Stimulated activated CD8-positive, alpha-beta memory T cell treated with anti-CD3 and anti-CD28 coated beads, Interleukin-15, amount 100 ng/mL, for 24 hours (primary cell): ENCODE measurements at places on chromosomes 13 and 19.

- DNase-seq = no peak
Observed at GRCh38 chr13:79128158-79128557, 277.9 kb downstream of the RBM26 start.

- no peak for DNase-seq
Observed at GRCh38 chr13:21625366-21625765, 21.4 kb upstream of the MICU2 start.

- DNase-seq = no peak
Observed at GRCh38 chr19:18634612-18635297, 2.1 kb upstream of the KLHL26 start.

- no peak for DNase-seq
Observed at GRCh38 chr13:20428666-20429644, 96.7 kb downstream of the CRYL1 start.

- peak; percentile 45 for DNase-seq
Observed at GRCh38 chr19:41934849-41935374, 6.7 kb upstream of the ERFL start.

DNA sequence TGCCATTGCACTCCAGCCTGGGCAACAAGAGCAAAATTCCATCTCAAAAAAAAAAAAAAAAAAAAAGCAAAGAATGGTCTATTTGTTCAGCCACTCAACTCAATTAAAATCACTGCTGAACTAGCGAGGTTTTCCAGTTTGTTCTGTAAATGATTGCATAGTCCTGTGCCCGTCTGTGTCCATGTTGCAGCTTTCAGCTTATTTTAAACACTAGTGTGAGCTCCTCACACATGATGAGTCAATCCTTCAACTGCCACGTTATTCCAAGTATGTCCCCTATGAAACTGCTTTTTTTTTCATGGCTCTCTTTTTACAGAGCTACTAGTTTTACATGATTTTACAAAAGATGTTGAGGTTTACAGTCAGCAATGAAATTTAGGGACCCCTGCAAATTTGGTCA, 12.2 kb downstream of the SUGP2 start:
- DNase-seq = no peak

DNA sequence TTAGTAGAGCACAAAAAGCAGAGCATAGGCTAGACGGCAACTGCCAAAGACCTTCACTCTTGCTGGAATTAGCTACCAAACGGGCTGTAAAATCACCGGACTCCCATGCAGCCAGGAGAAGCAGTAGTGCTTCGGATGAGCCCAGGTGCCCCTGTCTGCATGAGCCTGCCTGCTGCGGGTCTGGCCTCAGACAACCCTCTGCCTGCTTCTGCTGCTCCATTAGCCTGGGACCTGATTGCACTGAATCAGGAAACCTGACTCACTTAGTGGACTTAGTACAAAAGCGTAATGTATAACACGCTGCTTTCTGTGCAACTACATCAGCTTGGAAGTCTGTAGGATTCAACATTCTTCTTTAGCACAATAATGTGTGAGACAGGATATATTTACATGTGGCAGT, 170.0 kb downstream of the LMO7 start:
- no peak for DNase-seq

DNA sequence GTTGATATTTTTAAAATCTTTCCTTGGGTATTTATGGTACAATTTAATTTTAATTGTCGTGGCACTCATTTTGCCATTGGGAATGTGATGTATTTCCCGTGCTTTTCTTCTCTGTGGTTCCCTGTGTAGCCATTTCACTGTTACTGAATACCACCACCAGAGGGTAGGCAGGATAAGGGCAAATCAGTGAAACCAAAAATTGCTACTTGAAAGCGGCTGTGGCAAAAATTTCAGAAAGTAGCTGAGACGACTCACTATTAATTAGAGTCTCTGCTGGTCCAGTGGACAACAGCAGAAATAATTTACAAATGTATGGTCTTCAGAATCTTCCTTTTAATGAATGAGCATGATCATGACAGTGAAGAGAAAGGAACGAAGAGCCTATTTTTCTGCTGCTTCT, 34.4 kb upstream of the MIR17HG start:
- DNase-seq = no peak

DNA sequence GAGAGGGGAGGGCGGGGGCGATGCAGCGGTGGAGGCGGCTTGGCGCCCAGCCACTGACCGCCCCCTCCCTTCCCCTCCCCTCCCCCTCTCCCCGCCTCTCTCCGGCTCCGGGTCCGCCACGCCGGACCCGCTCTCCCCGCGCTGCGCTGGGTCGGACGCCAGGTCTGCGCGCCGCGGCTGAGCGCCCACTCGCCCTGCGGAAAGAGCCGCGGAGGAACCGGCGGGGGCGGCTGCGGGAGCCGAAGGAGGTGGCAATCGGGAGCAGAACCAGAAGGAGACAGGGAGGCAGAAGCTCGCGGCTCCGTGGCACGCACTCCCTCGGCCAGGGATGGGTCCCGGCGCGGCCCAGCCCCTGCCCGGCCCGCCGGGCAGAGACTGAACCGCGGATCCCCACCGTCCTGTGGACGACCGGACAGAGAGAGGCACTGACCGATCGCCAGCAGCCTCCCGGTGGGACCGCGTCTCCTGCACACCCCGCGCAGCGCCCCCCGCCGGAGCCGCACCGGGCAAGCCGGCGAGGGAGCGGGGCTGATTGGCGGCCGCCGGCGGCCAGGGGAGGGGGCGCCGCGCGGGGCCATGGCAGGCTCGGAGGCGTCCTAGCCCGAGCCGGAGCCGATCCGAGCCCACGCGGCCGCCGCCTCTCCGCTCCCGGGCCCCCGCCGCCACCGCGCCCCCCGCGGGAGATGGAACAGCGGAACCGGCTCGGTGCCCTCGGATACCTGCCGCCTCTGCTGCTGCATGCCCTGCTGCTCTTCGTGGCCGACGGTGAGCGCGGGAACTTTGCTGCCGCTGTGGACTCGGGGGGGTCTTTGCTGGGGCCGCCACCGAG, at the start of gene VSTM2B:
VSTM2B (plus strand) TSS at position 94 of the 829 bp plus-strand sequence; CDS start at position 684, 590 bp downstream.
- DNase-seq = no peak

DNA sequence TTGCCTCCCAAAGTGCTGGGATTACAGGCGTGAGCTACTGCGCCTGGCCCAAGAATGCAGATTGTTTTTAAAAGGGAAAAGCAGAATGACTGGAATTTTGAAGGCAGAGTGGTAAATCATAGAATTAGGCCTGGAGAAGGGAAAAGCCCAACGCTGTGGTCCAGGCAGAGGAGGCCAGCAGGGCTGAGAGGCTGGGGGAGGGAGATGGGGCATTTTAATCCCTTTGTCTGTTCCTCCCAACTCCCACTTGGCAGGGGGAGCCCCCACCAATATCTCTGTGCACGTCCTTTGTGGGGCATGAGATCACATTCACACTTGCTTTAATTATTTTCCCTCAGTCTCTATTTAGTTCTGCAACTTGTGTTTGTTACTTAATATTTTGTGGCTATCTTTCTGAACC, 54.4 kb upstream of the RANBP3 start:
- no peak for DNase-seq

DNA sequence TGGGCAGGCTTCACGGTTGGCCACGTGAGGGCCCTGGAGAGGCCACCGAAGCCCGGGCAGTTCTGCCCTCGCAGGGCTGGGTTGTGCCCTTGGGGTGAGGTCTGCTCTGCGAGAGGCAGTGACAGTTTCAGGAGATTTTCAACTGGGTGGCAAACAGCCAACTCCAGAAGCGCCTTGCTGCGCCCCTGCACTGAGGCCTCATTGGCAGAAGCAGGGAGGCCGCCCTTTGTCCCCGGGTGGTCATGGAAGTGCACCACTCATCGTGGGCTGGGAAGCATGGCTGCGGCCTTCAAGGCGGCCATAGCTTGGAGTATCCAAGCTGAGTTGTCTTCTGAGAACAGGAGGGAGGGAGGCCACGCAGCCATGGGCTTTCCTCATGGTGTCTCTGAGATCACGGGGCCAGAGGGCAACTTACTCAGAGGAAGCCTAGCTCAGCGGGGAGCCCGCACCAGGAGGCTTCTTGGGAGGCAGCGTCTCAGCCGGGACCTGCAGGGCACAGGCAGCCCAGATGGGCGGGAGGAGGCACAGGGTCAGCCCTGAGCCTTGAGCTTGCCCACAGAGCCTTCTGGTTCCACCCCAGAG, 14.8 kb downstream of the PLEKHJ1 start:
- DNase-seq = no peak

DNA sequence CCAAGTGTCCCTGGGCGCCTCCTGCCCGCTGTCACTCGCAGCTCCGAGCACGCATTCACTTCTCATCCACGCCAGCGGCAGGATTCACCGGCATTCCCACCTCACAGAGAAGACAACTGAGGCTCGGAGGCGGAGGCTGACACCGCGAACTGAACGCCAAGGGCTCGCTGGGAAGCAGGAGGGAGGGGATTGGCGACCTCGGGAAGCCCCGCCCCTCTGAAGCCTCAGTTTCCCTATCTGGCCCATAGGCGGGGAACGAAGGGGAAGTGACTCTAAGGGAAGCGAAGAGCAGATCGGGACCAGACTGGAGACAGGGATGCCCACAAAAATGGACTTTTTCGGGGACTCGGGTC, 256 bp downstream of the MICOS13 start:
- DNase-seq = no peak

DNA sequence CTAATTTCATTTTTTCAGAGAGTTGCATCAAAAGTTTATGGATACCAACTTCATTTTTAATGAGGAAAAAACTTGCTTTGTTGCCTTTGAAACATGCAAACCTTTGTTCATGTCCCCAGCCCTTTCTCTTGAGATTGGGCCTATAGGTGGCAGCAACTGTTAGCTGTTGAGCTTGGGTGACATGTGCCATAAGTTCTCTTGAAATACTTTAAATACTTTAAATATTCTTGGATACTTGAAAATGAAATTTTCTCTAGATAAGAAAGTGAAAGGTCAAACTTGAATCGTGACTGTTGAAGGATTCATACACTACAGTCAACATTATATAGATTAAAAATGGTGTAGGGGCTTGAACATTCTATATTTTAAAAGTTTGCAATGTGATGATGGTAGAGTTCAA, 294.9 kb downstream of the NDFIP2 start:
- no peak for DNase-seq

DNA sequence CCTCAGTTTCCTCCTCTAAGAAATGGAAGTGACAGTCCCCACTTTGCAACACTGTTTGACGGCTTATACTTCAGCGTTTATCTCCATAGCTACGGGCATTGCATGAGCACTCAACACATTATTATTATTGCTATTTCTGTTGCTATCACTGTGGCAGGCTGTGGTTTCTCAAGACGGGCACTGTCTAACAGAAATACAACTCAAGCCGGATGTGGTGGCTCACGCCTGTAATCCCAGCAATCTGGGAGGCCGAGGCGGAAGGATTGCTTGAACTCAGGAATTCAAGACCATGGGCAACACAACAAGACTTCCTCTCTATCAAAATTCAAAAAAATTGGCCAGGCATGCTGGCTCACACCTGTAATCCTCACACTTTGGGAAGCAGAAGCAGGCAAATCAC, 4.9 kb upstream of the ZSWIM4 start:
- DNase-seq = no peak

DNA sequence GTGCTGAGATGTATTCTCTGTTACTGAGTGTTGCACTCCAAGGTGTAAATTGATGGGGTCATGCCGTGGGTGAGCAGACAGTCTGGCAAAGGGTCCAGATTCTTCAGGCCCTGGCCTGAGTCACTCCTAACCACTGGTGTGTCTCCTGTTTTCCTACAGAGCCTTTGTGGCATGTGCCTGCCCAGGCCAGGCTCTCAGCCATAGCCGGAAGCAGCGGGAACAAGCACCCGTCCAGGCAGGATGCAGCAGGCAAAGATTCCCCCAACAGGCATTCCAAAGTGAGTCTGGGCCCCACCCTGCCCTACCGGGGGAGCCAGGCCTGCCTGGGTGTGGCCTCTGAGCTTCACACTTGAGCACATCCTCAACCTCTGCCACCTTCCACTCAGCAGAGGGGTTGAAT, 61.9 kb downstream of the DPF1 start:
- no peak for DNase-seq

- no peak for DNase-seq
Observed at GRCh38 chr19:57708641-57709361, at the start of gene ZNF154. Gene ZNF154, minus strand, starts transcription at chr19:57709204. Its CDS starts 233 bp downstream, at chr19:57708971.

GRCh38 chr19:42048992-42049391, 21.0 kb downstream of the GRIK5 start:
- DNase-seq = no peak

DNA sequence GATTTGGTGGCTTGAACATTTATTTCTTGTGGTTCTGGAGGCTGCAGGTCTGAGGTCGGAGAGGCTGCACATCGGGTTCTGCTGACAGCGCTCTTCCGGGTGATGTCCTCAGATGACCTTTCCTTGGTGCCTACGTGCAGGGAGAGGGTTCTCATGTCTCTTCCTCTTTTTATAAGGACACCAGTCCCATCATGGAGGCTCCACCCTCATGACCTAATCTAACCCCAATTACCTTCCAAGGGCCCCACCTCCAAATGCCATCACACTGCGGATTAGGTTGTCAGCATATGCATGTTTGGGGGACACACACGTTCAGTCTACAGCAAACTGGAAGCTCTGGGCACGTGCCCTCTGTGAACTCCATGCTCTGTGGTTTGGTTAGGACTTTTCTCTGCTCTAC, 338.6 kb downstream of the FGF9 start:
- no peak for DNase-seq

DNA sequence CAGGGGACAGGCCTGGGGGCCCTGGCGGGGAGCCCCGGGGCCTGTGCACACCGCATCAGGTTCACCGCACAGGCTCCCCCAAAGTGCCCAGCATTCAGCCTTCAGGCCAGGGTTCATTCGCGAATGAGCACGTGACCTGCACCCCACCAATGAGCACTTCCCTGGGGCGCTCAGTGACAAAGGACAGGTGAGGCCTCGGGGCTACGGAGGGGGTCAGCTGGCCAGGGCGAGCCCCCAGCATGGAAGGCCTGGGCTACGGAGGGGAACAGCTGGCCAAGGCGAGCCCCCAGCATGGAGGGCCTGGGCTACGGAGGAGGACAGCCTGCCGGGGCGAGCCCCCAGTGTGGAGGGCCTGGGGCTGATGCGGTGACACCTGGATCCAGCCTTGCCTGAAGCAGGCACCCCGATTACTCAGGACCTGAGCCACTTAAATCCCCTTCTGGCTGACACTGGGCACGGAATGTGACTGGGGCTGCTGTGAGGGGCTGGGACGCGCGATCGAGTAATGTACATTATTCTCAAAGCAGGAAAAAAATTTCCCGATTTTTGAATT, 23.1 kb downstream of the TCF3 start:
- DNase-seq = no peak

DNA sequence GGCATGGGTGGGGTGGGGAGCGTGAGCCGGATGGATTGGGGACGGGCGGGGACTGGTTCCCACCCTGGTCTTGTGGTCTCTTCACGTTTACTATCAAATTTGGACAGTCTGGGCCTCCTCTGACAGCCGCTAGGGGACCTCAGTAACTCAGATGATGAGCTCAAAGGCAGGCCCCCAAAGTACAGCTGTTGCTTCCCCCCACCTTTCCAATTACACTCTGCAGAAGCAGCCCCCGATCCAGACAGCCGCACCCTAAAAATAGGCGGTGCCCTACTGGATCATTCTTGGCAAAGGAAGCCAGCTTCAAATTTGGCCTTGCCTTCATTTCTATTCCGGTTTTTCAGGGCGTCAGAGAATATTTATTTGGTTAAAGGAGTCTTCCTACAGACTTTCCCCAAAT, 1.9 kb upstream of the FOXO1 start:
- DNase-seq = no peak
